ENCODE measurements at places on chromosomes 1 and 21. TPM values are rescaled to one million over a fixed set of nuclear protein-coding genes. Genes with fewer than 3 reads are reported as not detected.

GRCh38 chr1:234107416-234108021 lies 203.0 kb downstream of the SLC35F3 start:
- H3K4me1 ChIP-seq, result no peaks in the 10 kb centered on the region
- no peak overlapping the region for H3K4me3 ChIP-seq
- no peak overlapping the region for H3K27ac ChIP-seq
- no peak for DNase-seq
- no peaks in the 10 kb centered on the region for H3K27me3 ChIP-seq

GRCh38 chr1:244918421-244919319 lies 54.3 kb upstream of the HNRNPU start:
- DNase-seq, result peak; percentile 88
- H3K27me3 ChIP-seq, result no peaks in the 10 kb centered on the region
- H3K27ac ChIP-seq, result no peak overlapping the region
- peak overlapping the region; percentile 44 for H3K4me3 ChIP-seq
- no peaks in the 10 kb centered on the region for H3K36me3 ChIP-seq

GRCh38 chr1:64471218-64472039 lies 1.5 kb downstream of the CACHD1 start:
- DNase-seq, result no peak
- H3K36me3 ChIP-seq, result no peaks in the 10 kb centered on the region
- H3K27me3 ChIP-seq, result peaks cover 21% of the 10 kb centered on the region

DNA sequence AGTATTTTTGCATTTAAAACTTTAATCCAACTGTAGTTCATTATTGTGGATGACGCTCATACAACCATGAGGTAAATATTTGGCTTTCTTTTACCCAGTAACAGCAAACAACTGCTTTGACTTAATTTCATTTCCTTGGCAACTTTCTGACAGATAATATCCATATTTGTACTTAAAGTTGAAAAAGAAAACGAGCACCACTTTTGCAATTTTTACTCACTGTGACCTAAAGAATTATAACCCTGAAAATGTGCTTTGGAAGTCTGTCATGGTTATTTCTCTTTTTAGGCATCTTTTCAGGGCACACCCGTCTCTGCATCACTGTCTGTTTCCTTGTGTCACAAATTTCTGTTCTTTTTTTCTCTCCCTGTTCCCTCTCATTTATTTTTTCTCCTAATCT lies 918 bp upstream of the CD2 start:
- peak overlapping the region; percentile 76 for H3K27ac ChIP-seq
- H3K36me3 ChIP-seq, result peaks cover 3% of the 10 kb centered on the region
- H3K4me3 ChIP-seq, result no peak overlapping the region
- no peaks in the 10 kb centered on the region for H3K27me3 ChIP-seq
- H3K4me1 ChIP-seq, result peaks cover 23% of the 10 kb centered on the region
- DNase-seq, result no peak

GRCh38 chr1:59601811-59602210 lies 212.9 kb upstream of the HOOK1 start:
- no peak overlapping the region for H3K27ac ChIP-seq
- no peaks in the 10 kb centered on the region for H3K27me3 ChIP-seq
- no peaks in the 10 kb centered on the region for H3K36me3 ChIP-seq

GRCh38 chr1:99766378-99766800 lies at the start of gene FRRS1:
FRRS1 (minus strand) TSS chr1:99766635; CDS start chr1:99748768, 17,867 bp downstream.
- H3K27me3 ChIP-seq, result no peaks in the 10 kb centered on the region
- no peaks in the 10 kb centered on the region for H3K36me3 ChIP-seq
- no peaks in the 10 kb centered on the region for H3K4me1 ChIP-seq
- H3K27ac ChIP-seq, result peak within 1 kb of the TSS; percentile 3
- DNase-seq, result no peak

GRCh38 chr1:225476100-225476511 lies 48.3 kb upstream of the LBR start:
- peak; percentile 4 for DNase-seq
- no peak overlapping the region for H3K4me3 ChIP-seq
- H3K4me1 ChIP-seq, result peaks cover 64% of the 10 kb centered on the region
- H3K27me3 ChIP-seq, result no peaks in the 10 kb centered on the region
- no peak overlapping the region for H3K27ac ChIP-seq

GRCh38 chr1:244254467-244254866 lies 197.2 kb downstream of the ADSS2 start:
- DNase-seq, result no peak
- no peaks in the 10 kb centered on the region for H3K27me3 ChIP-seq
- H3K4me1 ChIP-seq, result peaks cover 28% of the 10 kb centered on the region

GRCh38 chr1:210351496-210351895 lies 22.8 kb downstream of the HHAT start:
- no peaks in the 10 kb centered on the region for H3K4me1 ChIP-seq
- no peak overlapping the region for H3K4me3 ChIP-seq
- no peak for DNase-seq
- no peaks in the 10 kb centered on the region for H3K36me3 ChIP-seq

DNA sequence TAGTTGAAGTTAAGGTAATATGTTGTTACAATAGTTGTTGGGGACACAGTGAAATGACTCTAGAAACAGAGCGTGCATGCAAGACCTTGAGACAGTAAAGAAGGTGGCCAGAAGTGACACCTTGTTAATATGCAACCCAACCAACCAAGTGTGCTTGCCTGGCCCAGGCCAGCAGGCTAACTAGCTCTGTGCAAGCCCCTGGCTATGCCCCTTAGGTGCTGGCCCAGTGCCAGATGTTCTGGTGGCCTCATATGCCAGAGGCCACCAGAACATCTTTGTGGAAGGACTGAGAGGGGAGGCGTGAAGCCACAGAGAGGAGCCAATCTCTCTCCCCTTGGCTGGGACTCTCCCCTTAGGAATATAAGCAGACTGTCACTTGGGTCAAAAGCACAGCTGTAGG lies 111.2 kb upstream of the JUN start:
- no peak for DNase-seq
- H3K36me3 ChIP-seq, result no peaks in the 10 kb centered on the region
- H3K27me3 ChIP-seq, result no peaks in the 10 kb centered on the region
- peaks cover 29% of the 10 kb centered on the region for H3K4me1 ChIP-seq
- H3K27ac ChIP-seq, result no peak overlapping the region

DNA sequence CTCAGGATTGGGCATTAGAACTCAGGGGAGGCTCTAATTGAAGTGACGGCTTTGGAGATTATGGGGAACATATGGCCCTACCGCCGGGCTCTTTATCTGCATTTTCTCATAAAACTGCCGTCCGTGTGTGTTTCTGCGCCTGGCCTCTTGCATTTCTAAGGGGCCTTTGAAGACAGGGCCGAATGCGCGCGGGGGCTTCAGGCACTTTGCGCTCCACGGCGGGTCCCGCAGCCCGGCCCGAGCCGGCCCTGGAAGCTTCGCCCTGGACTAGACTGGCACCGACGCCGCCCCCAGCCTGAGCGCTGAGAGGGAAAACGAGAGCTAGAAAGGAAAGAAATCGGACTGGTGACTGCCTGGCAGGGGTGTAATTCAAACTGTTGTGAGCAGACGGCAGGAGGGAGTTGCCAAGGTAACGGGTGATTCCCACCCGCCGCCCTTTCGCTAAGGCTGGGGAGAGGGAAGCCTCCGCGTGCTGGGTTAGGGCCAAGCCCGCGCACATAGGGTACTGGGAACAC lies 120.7 kb downstream of the LMX1A start:
- no peaks in the 10 kb centered on the region for H3K36me3 ChIP-seq
- no peaks in the 10 kb centered on the region for H3K4me1 ChIP-seq
- no peak for DNase-seq
- no peak overlapping the region for H3K4me3 ChIP-seq
- no peak overlapping the region for H3K27ac ChIP-seq

DNA sequence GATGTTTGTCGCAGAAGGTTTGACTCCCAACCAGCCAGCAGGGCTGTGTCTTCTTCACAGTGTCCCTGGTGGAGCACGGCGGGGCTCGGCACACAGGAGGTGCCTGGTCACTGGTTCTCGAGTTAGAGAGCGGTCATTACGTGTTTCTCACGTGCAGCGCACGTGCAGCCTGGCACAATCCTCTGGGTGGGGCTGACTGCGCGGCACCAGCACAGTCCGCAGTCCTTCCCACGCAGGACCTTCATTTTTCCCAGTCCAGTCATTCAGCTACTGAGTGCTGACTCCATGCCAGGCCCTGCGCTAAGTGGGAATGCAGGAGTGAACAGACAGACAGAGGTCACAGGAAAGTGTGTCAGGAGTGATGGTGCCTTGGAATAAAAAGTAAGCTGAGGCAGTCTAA lies 46.2 kb upstream of the GPR153 start:
- no peak overlapping the region for H3K27ac ChIP-seq
- no peak overlapping the region for H3K4me3 ChIP-seq
- H3K4me1 ChIP-seq, result no peaks in the 10 kb centered on the region
- DNase-seq, result no peak
- H3K36me3 ChIP-seq, result no peaks in the 10 kb centered on the region

DNA sequence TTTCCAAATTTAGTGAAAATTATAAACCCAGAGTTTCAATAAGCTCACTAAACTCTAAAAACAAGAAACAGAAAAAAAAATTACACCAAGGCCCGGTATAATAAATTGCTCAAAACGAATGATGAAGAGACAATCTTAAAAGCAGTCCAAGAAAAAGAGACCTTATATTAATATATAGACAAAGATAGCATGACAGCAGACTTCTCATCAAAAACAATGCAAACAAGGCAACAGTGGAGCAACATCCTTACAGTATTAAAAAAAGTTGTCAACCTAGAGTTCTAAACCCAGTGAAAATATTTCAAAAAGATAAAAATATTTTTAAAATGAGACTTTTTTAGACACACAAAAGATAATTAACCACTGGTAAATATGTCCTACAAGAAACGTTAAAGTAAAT lies 46.7 kb downstream of the KIFAP3 start:
- no peaks in the 10 kb centered on the region for H3K27me3 ChIP-seq
- peaks cover 30% of the 10 kb centered on the region for H3K36me3 ChIP-seq
- no peak overlapping the region for H3K4me3 ChIP-seq
- no peak for DNase-seq
- no peaks in the 10 kb centered on the region for H3K4me1 ChIP-seq

- H3K27ac ChIP-seq, result no peak overlapping the region
- no peak for DNase-seq
- H3K4me3 ChIP-seq, result no peak overlapping the region
- peaks cover 3% of the 10 kb centered on the region for H3K4me1 ChIP-seq
- H3K36me3 ChIP-seq, result no peaks in the 10 kb centered on the region
Observed at GRCh38 chr1:94653454-94653853, 111.9 kb upstream of the F3 start.

GRCh38 chr1:234963904-234964702 lies 164.5 kb downstream of the TOMM20 start:
- no peaks in the 10 kb centered on the region for H3K27me3 ChIP-seq
- H3K36me3 ChIP-seq, result no peaks in the 10 kb centered on the region
- no peak overlapping the region for H3K4me3 ChIP-seq

GRCh38 chr1:234603221-234604204 lies 6.5 kb downstream of the IRF2BP2 start:
- peak overlapping the region; percentile 52 for H3K27ac ChIP-seq
- DNase-seq, result peak; percentile 31
- peaks cover 15% of the 10 kb centered on the region for H3K36me3 ChIP-seq
- H3K4me1 ChIP-seq, result peaks cover 59% of the 10 kb centered on the region

GRCh38 chr1:199168888-199169585 lies 530.2 kb downstream of the PTPRC start:
- DNase-seq, result peak; percentile 51
- H3K27ac ChIP-seq, result peak overlapping the region; percentile 77
- no peaks in the 10 kb centered on the region for H3K27me3 ChIP-seq
- no peak overlapping the region for H3K4me3 ChIP-seq
- peaks cover 33% of the 10 kb centered on the region for H3K4me1 ChIP-seq

FAAP20 gene
- total RNA-seq, result 53.0 TPM

DIO1 gene
- total RNA-seq, result not detected

FCGR3A gene
- 848 TPM for total RNA-seq

RNF187 gene
- 77.3 TPM for total RNA-seq

KDF1 gene
- total RNA-seq, result 0.20 TPM

LRRN2 gene
- 0.10 TPM for total RNA-seq

MYOC gene
- not detected for total RNA-seq

RGS8 gene
- not detected for total RNA-seq
